ENCODE measurements at places on chromosomes 3 and 15.

GRCh38 chr3:69819282-69819681, 80.0 kb downstream of the MITF start:
- DNase-seq = no peak

DNA sequence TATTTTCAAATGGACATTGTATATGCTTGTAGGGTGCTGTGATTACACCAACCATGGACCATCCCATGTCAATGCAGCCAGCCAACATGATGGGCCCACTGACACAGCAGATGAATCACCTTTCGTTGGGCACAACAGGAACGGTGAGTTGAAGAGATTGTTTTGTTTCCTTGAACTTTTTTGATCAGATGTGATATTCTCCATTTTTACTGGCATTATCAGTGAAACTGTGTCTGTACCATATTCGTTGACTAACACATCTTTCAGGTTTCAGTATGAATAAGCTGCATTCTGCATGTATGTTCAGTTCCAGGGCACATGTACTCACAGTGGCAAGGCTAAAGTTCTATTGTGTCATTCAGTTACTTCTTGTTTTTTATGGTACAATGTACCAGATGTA, 655.2 kb downstream of the RBMS3 start:
- no peak for DNase-seq

GRCh38 chr3:147680837-147681483, 271.8 kb downstream of the ZIC1 start:
- DNase-seq = no peak

GRCh38 chr15:66115568-66116206, 137.9 kb downstream of the MEGF11 start:
- DNase-seq = no peak

DNA sequence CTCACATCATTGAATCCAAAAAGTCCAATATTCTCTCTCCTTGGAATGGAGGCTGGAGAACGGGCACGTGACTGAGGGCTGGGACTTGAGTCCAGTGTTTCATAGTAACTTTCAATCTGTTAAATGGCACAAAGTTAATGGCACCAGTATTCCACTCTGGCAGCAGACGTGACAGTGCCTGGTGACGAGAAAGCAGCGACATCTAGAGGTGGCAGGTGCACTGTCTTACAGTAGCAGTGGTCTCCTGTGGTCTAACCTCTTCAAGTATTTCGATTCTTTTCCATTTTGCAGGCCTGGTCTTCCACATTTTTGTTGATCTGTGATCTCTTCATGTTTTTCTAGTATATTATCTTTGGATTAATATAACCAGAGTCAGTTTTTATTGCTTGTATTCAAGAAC, 107.1 kb downstream of the OXSM start:
- peak; percentile 3 for DNase-seq

GRCh38 chr3:71062952-71063772, 520.4 kb downstream of the FOXP1 start:
- DNase-seq = peak; percentile 82

- DNase-seq = no peak
Observed at GRCh38 chr3:105899516-105899915, 30.7 kb upstream of the CBLB start.

- peak; percentile 90 for DNase-seq
Observed at GRCh38 chr15:50876989-50877360, 31.5 kb upstream of the AP4E1 start.

GRCh38 chr3:194572143-194572789, 61.0 kb downstream of the TMEM44 start:
- peak; percentile 60 for DNase-seq

All from endothelial cell of umbilical vein (primary cell).